ENCODE measurements at places on chromosomes 2 and 18.

GRCh38 chr2:44642123-44642857, 280.5 kb downstream of the CAMKMT start:
- no peak for DNase-seq

DNA sequence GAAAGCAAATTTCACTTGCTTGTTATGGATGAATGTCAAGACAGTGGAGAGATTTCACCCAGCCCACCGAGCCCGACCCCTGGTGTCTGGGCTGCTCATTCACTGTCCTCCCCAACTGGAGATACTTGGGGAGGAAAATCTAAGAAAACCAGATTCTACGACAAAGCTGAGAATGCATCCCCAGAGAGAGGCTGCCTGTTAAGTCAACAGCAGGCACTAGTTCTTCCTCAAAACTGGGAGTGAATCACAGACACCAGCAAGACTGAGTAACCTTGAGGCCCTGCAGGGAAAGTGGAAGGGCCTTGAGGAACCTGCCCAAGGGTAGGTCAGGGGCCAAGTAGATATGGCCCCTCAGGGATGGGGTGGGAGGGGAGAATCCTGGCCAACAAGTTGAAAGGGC, 34.2 kb upstream of the MLPH start:
- no peak for DNase-seq

GRCh38 chr2:191233533-191233932, 11.7 kb upstream of the MYO1B start:
- no peak for DNase-seq

GRCh38 chr2:174344716-174345461, 10.1 kb downstream of the SP9 start:
- peak; percentile 18 for DNase-seq

- DNase-seq, result no peak
Observed at GRCh38 chr2:74325815-74326214, 17.4 kb downstream of the SLC4A5 start.

Data from Jurkat, Clone E6-1 (cell line).